ENCODE measurements at places on chromosomes 12 and 14.

- no peak for DNase-seq
Observed at GRCh38 chr12:101074940-101075680, 134.9 kb downstream of the SLC5A8 start.

DNA sequence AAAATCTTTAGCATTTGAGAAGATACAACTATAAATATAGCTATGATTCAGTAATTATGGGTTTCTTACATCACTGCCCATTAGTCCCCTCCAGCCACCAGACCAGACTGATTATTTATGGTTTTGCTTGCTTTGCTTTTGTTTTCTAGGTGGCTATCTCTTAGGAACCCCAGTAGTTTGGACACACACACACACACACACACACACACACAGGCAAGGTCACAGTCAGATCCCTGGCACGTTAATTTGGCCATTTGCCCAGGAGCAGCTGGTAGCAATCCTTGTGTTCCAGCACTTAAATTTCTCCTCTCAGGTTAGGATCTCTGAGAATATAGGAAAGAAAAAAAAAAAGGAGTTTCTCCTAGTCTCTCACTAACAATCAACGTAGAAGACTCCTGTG lies 90.2 kb upstream of the RESF1 start:
- no peak for DNase-seq

DNA sequence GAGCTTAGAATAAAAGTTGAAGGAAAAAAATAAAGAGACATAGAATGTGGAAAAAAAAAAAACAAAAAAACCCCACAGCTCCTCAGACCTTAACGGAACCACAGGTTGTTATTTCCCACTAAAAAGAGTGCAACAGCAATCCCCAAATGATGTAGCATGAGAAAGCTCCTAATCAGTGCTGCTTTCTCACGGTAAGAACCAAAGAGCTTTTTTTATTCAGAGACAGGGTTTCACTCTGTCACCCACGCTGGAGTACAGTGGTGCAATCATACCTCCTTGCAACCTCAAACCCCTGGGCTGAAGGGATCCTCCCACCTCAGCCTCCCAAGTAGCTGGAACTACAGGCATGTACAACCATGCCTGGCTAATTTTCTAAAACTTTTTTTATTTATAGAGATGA lies 13.3 kb downstream of the NDUFA12 start:
- no peak for DNase-seq

GRCh38 chr12:92539976-92540781 lies 162.6 kb upstream of the PLEKHG7 start:
- DNase-seq: peak; percentile 41

DNA sequence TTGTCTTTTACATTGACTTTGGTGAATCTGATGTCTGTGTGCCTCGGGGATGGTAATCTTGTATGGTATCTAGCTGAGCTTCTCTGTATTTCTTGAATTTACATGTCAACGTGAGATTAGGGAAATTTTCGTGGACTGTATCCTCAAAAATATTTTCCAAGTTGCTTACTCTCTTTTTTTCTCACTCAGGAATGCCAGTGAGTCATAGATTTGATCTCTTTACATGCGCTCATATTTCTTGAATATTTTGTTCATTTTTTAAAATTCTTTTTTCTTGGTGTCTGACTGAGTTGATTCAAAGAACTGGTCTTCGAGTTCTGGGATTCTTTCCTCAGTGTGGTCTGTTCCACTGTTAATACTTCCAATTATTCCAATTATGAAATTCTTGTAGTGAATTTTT lies 207.7 kb downstream of the RAD51B start:
- no peak for DNase-seq

DNA sequence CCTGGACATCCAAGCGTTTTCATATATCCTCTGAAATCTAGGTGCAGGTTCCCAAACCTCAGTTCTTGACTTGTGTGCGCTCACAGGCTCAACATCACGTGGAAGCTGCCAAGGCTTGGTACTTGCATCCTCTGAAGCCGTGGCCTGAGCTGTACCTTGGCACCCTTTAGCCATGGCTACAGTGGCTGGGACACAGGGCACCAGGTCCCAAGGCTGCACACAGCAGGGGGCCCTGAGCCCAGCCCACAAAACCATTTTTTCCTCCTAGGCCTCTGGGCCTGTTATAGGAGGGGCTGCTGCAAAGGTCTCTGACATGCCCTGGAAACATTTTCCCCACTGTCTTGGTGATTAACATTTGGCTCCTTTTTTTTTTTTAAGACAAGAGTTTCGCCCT lies 11.6 kb upstream of the FAM177A1 start:
- DNase-seq: no peak

DNA sequence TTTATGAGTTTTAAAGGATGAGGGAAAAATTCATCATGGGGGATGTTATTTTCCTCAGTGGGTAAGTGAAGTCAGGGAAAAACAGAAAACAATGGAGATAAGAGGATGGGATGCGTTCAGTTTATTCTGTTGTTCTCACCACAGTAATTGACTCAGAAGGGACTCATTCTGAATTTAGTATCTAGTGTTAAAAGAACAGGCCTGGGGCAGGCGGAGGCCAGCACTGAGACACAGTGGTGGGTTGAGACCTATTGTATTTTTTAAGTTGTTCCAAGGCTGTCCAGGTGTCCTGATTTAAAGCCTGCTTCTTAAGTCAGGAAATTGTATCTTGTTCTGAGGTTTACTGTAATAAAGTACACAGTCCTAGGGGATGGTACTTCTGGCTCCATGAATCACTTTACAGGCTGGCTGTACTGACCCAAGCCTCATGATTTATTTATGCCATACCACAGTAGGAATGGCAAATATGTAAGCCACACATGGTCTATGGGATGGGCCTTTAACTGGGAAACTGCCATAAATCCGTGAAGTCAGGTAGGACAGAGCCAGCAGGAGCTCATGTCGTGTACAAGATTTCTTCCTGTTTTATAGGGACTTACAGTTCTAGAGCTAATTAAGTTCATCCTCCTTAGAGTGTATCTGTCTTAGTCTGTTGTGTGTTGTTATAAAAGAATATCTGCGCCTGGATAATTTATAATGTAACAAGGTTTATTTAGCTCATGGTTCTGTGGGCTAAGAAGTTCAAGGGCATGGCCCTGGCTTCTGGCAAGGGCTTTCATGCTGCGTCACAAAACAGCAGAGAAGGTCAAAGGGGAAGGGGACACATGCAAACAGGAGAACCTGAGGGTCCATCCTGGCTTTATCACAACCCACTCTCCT lies 244.1 kb downstream of the FBXL14 start:
- no peak for DNase-seq

GRCh38 chr12:110694330-110694901 lies 5.5 kb upstream of the HVCN1 start:
- DNase-seq: peak; percentile 65

DNA sequence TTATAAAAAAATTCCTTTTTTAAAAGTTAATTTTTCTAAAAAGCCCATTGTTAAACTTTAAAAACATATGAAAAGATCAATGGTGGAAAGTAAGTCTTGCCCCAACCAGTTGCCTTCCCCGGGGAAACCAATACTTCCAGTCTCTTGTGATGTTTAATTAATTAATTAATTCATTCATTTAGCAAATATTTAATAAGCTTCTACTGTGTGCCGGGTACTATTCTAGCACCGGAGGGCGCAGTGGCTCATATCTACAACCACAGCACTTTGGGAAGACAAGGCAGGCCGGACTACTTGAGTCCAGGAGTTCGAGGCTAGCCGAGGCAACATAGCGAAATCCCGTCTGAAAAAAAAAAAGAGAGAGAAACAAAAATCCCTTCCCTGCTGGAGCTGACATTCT lies 87.4 kb downstream of the HECTD4 start:
- DNase-seq: peak; percentile 55

- peak; percentile 64 for DNase-seq
Observed at GRCh38 chr12:46269429-46270241, 792 bp upstream of the SLC38A1 start.

DNA sequence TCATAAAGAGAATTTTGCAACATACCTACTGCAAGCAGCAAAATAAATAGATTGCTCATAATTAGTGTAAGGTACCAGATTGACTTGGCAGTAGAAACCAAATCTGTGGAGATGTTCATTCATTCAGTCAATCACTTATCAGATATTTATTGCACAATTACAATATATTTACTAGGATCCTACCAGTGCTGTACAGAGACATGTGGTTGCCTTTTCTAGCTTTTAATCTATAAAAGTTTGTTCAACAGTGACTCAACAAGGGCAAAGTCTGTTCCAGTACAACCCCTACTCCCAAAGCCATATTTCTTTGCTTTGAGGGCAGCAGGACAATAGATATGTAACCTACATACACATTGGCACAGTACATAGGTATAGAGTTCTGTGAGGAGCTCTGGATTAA lies 27.3 kb downstream of the ABCD2 start:
- DNase-seq: no peak

DNA sequence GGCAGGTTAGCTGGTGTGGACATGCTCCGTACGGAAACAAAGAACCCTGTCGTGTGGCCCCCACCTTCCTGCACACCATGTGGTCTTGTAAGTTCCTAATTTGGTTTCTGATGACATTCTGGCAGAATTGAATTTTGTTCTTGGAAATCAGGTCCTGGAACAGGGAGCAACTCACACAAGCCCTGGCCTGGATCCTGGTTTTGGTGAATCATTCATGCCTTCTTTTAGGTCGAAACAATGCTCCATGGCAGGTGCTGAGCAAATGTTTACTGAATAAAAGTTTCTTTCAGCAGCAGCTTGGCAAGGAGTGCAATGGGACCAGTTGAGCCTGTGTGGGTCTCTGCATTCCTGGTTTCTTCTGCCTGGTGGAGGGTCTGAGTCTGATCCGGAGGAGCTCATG lies 978.4 kb downstream of the BCL11B start:
- DNase-seq: no peak

- DNase-seq: peak; percentile 31
Observed at GRCh38 chr12:95216711-95217376, 423 bp downstream of the FGD6 start.

DNA sequence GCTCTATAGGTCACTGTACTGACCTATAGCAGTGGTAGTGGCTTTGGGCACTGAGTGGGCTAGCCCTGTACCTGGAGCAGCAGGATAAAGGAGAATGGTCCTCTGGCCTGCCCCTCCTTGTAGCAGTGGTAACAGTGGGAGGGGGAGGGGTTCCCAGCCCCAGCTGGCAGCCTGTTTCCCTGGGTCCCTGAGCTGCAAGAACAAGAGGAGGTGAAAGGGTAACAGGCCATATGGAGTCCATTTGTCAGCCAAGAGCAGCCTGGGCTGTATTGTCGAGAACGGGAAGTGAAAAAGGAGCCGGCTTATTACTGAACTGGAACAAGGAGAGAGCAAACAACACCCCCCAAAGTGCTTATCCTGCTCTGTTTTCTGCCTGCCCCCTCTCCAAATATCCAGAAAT lies 73.8 kb upstream of the SRSF5 start:
- DNase-seq: peak; percentile 64

- DNase-seq: peak; percentile 64
Observed at GRCh38 chr12:48197549-48197970, 5.5 kb downstream of the OR10AD1 start.

DNA sequence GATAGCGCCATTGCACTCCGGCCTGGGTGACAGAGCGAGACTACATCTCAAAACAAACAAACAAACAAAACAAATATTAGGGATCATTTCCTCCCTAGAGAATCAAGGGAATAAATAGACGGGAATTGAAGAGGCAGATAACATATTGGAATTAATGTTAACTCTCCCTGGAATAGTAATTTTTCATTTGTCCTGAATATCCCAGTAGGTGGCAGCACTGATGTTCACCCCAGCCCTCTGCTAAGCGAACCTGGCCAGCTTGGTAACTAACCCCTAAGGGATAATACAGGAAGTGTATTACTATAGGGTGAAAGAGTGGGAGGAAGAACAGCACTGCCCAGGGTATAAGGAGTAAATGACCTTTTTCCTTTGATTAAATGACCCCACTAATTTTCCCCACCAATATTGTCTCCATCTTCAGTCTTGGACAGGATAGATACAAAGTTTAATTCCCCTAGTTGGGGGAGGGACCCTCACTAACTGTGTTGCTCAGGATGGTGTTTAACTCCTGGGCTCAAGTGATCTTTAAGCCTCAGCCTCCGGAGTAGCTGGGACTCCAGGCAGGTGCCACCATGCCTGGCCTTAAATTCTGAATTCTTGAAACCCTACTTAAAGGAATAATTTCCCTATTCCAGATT lies 40.5 kb downstream of the SLC2A14 start:
- DNase-seq: peak; percentile 86

GRCh38 chr12:52708010-52708409 lies 4.7 kb upstream of the KRT77 start:
- DNase-seq: peak; percentile 82

- DNase-seq: no peak
Observed at GRCh38 chr12:112838731-112839130, 47.2 kb downstream of the RPH3A start.

DNA sequence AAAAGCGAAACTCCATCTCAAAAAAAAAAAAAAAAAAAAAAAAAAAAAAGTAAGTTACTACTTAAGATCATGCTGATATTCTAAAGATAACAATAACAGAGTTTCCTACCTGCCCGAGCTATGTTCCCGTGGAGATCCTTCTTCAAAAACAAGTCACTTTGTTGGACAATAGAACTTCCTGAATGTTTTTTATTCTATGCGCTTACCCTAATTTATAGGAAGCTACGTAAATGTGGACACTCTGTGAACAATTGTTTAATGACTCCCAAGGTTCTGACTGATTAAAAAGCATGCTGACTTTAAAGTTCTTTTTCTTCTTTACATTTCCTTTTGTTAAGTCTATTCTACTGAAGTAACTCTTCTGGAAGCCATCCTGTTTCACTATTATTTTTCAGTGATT lies 52.5 kb downstream of the FGD4 start:
- no peak for DNase-seq

GRCh38 chr12:94831081-94831751 lies 172.3 kb downstream of the NDUFA12 start:
- no peak for DNase-seq

DNA sequence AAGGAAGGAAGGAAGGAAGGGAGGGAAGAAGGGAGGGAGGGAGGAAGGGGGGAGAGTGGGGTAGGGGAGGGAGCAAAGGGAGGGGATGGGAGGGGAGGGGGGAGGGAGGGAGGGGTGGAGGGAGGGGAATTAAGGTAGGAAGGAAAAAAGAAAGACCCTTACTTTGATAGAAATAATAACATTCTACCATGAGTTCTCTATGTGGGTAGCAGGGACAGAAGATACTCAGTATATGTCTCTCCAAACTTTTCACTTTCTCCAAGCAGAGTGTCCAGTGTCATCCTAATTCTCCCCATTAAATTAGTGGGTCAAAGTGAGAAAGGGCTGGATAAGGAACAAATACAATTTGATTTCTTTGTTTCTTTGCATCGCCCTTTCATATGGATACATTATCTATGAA lies 553.4 kb upstream of the USP15 start:
- DNase-seq: no peak

DNA sequence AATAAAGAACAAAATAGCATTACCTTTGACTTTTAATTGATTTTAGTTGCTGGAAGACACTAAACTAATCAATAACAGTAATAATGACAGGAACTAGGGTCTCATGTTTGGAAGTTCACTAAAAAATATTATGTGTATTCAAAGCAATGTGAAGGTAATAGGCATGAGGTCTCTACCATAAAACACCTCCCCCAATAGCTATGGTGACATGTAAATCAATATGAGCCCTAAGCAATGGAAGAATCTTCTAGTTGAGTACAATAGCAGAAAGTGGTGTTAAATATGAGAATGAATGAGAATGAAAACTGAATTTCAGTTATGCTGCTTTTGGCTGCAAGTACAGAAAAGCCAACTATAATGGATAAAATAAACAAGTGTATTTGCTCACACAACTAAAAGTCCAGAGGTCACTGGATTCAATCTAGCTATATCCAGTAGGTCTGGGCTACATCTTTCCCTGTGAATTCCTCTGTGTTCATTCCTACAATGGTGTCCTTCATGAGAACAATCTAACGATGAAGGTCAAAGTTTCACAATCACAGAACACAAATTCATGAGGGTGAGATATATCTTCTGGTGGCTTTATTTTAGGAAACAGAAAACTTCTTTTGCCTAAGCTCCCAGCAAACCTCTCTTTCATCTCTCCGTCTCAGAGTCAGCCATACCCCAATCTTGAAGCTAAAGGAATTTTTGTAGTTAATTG lies 728.0 kb downstream of the FSCB start:
- no peak for DNase-seq
